Stomach (tissue), 19 donors: ENCODE measurements at places on chromosomes 1 and 21. TPM values are rescaled to one million over a fixed set of nuclear protein-coding genes. Genes with fewer than 3 reads are reported as not detected.

ATP6V1G3 gene
- polyA plus RNA-seq: not detected

FAM72A gene
- polyA plus RNA-seq: 2.6 TPM

SIM2 gene
- 6.9 TPM for polyA plus RNA-seq

SPOCD1 gene
- polyA plus RNA-seq: 5.6 TPM

C1orf115 gene
- 28.8 TPM for polyA plus RNA-seq

PDE9A gene
- 11.9 TPM for polyA plus RNA-seq

OPTC gene
- polyA plus RNA-seq: not detected

RGS16 gene
- polyA plus RNA-seq: 1.3 TPM

DNA sequence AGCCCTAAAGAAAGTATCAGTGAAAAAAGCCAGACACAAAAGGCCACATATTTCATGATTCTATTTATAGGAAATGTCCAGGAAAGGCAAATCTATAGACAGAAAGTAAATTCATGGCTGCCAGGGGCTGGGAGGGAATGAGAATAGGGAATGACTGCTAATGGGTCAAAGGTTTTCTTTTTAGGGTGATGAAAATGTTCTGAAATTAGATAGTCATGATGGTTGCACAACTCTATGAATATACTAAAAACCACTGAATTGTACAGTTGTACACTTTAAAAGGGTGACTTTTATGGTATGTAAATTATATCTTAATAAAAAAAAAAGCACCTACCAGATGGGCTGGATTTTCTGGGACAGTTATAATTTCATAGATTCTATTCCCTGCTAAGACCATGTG lies 114.8 kb downstream of the CNIH3 start:
- H3K4me1 ChIP-seq: peaks cover 22% of the 10 kb centered on the region
- no peaks in the 10 kb centered on the region for H3K36me3 ChIP-seq
- H3K27me3 ChIP-seq: no peaks in the 10 kb centered on the region
- no peak for DNase-seq

DNA sequence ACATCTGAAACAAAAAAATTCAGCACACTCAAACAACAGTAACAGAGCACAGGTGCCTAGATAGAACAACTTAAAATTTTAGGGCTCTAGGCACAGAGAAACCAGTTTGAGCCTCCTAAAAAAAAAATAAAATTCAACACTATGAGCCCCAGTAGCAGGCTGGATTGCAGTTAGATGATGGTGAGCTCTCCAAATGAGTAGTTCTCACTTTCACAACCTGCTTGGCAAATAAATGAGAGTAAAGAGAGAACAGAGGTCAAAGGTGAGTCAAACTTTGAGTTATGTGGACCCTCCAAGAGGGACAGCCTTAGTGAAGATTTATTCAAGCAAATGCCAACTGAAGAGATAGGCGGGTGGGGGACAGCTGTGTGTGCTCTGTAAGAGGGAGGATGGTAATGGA lies 3.6 kb downstream of the BEND5 start:
- H3K27ac ChIP-seq: no peak overlapping the region
- no peak for DNase-seq
- no peaks in the 10 kb centered on the region for H3K27me3 ChIP-seq
- no peaks in the 10 kb centered on the region for H3K36me3 ChIP-seq
- peaks cover 61% of the 10 kb centered on the region for H3K4me1 ChIP-seq

- H3K36me3 ChIP-seq: peaks cover 72% of the 10 kb centered on the region
- no peaks in the 10 kb centered on the region for H3K27me3 ChIP-seq
- no peak overlapping the region for H3K4me3 ChIP-seq
- DNase-seq: no peak
- H3K4me1 ChIP-seq: no peaks in the 10 kb centered on the region
- no peak overlapping the region for H3K27ac ChIP-seq
Observed at GRCh38 chr1:21240706-21241105, 49.6 kb downstream of the ECE1 start.

DNA sequence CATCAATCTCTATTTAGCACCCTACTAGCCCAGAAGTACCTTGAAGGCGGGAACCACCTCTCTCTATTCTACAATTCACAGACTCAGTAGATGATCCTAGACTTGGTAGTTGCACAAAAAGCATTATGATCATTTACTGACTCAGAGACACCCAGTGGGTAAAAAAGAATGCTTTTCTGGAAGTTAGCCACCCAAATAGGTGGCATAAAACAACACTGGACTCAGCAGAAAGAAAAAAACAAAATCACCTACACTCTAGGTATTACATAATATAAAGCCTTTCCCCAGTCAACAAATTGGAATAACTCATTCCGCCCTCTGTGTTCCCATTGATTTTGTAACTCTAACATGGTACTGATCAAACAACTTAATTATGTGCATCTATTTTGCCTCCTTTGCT lies 126.3 kb downstream of the PTPN14 start:
- DNase-seq: no peak
- H3K27me3 ChIP-seq: no peaks in the 10 kb centered on the region
- H3K4me3 ChIP-seq: no peak overlapping the region
- H3K27ac ChIP-seq: no peak overlapping the region
- no peaks in the 10 kb centered on the region for H3K36me3 ChIP-seq

DNA sequence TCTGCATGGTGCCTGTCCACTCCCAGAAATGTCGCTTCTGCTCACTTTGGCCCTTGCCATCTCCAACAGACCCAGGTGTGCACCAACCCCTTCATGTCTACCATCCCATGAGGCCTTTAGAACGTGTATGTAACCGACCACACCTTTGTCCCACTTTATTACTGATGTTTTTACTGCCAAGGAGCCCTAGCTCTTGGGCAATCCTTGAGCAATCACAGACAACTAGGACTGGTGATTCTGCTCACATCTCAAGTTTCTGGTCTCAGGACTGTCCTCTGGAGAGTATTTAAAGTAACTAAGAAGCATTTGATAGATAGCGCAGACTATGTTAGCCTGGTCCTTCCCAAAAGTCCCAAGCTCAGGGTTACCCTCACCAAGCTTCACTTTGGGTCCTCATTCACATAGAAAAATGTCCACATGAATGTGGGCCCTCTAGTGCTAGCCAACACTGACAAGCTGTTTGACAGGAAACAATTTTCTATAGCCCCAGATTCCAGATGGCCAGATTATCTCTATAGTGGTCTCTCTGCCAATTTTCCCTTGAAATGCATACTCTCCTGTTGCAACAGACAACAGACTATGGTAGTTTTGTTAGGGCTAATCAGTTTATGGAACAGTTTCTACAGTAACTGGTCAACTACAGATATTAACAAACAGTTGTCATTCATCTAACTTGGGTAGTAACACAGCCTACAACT lies 6.9 kb upstream of the TMEM81 start:
- peaks cover 97% of the 10 kb centered on the region for H3K36me3 ChIP-seq
- no peak for DNase-seq
- H3K4me1 ChIP-seq: no peaks in the 10 kb centered on the region
- no peaks in the 10 kb centered on the region for H3K27me3 ChIP-seq
- no peak overlapping the region for H3K27ac ChIP-seq
- no peak overlapping the region for H3K4me3 ChIP-seq

DNA sequence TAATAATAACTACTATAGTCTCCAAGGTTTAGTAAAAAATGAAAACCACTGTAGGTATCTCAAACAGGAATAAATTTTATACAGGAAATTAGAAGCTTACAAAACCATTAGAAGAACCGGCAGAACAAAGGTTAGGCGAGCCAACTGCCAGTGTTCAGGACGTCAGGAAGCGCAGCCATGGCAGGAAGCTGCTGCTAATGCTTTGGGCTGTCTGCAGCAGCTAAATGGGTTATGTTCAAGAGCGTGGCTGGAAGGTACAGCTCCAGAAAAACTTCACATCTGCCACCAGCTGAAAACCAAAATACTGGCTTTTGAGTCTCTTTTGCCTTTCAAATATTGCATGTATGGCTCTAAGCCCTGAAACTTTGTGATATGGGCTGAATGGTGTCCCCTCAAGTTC lies 35.7 kb upstream of the MYSM1 start:
- H3K27ac ChIP-seq: no peak overlapping the region
- no peaks in the 10 kb centered on the region for H3K27me3 ChIP-seq
- no peak for DNase-seq
- no peaks in the 10 kb centered on the region for H3K4me1 ChIP-seq
- no peak overlapping the region for H3K4me3 ChIP-seq
- H3K36me3 ChIP-seq: no peaks in the 10 kb centered on the region

GRCh38 chr1:96918406-96918805 lies 196.8 kb downstream of the PTBP2 start:
- H3K4me1 ChIP-seq: no peaks in the 10 kb centered on the region
- DNase-seq: peak; percentile 7
- H3K27me3 ChIP-seq: no peaks in the 10 kb centered on the region
- no peak overlapping the region for H3K27ac ChIP-seq
- no peak overlapping the region for H3K4me3 ChIP-seq

DNA sequence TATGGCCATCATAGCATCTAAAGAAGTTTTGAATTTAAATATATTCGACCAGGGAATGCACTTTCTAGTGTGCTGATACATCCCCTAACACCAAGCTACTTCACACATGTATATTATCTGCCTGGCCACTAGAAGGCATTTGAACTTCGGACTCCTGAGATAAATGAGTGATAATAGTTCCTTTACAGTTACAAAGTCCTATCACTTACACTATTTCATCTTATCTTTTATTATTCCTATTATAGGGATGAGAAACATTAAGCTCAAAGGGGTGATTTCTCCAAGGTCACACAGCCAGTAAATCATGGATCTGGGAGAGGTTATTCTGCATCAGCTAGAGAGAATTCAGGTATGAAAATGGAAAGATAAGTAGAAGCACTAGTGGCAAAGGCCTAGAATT lies 40.3 kb downstream of the GPATCH2 start:
- H3K27me3 ChIP-seq: no peaks in the 10 kb centered on the region
- no peak for DNase-seq
- no peak overlapping the region for H3K27ac ChIP-seq
- H3K4me1 ChIP-seq: no peaks in the 10 kb centered on the region
- no peaks in the 10 kb centered on the region for H3K36me3 ChIP-seq

DNA sequence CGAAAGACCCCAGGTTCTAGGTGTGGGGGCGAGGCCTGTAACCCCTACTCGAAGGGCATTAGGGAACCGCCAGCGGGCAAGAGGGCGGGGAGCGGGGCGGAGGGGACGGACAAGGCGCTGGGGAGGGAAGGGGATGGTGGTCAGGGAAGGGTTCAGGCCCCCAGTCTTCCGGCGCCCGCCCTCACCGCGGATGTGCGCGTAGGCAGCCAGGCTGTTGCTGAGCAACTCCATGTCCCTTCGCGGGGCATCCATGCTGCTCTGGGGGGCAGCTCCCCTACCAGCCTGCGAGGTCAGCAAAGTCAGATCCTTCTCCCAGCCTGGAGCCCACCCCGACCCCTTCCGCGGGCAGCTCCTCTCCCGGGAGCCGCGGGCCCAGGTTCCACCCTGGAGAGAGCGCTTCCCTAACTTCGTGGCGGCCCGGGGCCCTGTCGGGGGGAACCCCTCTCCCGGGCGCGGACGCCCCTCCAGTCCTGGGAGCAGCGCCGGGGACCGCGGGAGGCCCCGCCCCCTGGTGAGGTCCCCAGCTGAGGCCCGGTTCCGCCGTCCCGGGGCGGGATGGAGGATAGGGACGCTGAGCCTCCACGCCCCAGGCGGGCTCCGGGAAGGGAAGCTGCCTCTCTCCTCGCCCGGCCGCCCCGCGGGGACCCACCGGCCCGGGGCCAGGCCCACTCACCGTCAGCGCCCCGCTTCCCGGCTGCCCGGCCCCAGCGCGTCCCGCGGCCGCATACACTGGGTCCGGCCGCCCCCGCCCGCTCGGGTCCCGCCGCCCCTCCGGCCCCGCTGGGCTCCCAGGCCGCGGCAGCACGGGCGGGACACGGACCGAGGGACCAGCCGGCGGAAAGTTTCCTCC lies 434 bp downstream of the EVA1B start:
- H3K36me3 ChIP-seq: no peaks in the 10 kb centered on the region
- H3K27ac ChIP-seq: peak overlapping the region; percentile 88
- H3K4me3 ChIP-seq: peak overlapping the region; percentile 72

DNA sequence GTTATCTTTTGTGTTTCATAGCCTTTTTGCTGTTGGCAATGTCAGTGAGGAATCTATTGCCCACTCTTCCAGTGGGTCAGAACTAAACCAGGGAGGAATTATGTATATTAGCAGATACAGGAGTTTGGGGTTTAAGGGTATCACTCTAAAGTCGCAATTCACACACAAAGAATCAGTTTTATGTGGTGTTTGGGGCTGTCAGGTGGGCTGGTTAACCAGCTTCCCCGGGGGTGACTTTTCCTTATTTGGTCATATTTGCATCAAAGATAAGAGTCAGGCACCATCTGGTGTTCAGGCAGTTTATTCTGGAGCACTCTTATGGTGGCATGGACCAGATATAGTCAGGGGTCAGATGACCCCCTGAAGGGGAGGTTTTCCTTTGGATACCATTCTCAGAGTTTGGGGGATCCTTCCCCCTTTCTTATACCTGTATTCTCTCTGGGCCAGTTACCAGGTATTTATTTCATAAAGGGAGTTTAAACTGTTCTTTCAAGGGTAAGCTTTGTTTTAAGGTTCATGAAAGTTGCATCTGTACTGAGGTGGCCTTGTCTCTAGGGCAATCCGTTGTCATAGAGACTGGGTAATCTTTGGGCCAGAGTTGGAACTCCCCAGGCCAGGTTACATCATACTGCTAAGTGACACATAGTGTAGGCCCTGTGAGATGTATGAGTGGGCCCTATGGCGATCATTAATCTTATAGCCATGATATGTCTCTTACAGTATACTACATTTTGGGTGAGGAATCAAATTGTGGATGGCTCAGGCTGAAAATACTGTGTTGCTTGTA lies 148.2 kb downstream of the RWDD3 start:
- H3K4me3 ChIP-seq: no peak overlapping the region
- no peaks in the 10 kb centered on the region for H3K36me3 ChIP-seq
- H3K27ac ChIP-seq: no peak overlapping the region
- no peaks in the 10 kb centered on the region for H3K4me1 ChIP-seq
- no peaks in the 10 kb centered on the region for H3K27me3 ChIP-seq
